ENCODE measurements at places on chromosomes 2 and 18.

- DNase-seq: no peak
Observed at GRCh38 chr2:111673526-111673925, 210.5 kb downstream of the ANAPC1 start.

DNA sequence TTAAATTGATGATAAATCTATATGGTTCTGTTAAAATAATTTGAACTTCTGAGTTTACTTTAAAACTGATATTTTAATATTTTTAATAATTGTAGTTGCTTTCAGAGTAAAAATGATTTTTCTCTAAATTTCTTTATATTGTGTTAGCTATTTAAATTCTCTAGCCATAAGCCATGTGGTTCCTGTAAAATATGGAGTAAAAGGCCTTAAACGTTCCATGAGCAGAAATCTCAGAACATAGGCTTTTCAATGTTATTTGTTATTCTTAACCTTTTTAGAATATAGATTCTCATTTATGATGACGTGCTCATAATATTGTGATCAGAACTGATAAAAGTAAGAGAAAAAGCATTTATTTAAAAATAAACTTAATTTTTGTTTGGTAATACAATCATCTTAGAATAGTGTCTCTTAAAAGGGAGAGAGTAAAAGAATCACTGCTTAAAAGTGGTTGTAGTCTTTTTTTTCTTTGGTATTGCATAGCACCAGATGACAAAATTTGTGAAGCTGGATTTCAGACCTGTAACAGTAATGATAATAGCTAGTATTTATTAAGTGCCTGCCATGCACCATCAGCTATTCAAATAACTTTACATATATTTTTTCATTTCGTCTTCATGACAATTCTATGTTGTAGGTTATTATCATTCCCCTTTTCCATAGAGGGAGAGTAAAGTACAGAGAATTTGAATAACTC is 2.7 kb downstream of the BMPR2 start:
- no peak for DNase-seq

DNA sequence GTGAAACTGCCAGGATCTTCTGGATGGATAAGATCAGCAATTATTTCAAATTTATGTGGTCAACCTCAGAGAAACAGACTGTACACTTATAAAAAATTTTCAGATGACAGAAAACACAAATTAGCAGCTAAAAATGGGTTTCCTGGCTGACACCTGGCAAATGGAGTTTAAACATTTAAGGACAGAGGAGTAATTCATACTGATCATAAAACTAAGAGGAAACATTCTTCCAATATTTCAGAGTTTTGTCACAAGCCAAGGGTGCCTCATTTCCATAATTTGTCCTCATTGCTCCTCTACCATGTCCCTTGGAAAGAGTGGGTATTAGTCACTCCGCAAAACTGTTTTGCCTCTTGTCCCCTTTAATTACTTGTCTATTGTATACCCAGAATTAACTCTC is 70.2 kb downstream of the TMEFF2 start:
- no peak for DNase-seq

- DNase-seq: no peak
Observed at GRCh38 chr2:228738671-228739380, 532.3 kb downstream of the PID1 start.

- no peak for DNase-seq
Observed at GRCh38 chr2:98293931-98294687, 52.1 kb upstream of the CNGA3 start.

DNA sequence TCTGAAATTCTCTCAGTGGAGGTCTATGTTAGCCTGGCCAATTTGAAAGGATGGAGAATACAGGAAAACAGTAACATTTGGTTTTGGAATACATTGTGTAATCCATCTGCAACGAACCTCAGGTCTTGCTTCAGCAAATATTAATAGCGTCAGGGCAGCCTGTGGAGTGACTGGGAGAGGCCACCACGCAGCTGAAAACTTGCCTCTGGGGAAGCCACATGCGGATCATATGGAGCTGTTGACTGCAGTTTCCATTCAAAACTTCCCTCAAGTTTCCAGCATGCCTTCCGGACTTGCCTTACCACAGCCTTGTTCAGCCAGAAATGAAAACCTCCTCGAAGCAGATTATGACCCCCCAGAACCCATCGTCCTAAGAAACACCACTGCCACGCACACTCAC is 25.7 kb downstream of the BCL11A start:
- no peak for DNase-seq

DNA sequence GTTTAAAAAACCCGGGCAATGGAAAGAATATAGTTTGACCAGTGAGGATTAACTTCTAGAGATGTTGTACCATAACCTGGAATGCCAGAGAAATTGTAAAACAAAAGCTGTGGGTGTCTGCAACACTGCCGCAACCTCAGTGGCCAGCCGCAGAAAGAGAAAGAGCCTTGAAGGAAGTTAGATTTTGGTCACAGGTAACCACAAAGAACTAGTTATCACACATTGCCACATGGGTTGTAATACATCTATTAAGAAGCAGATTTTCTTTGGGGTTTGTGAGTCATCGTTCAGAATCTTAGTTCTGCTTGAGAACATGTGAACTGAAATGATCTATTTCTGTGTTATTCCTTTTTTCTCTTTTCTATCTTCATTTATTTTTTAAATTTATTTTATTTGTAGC is 222.9 kb upstream of the AGAP1 start:
- peak; percentile 92 for DNase-seq

DNA sequence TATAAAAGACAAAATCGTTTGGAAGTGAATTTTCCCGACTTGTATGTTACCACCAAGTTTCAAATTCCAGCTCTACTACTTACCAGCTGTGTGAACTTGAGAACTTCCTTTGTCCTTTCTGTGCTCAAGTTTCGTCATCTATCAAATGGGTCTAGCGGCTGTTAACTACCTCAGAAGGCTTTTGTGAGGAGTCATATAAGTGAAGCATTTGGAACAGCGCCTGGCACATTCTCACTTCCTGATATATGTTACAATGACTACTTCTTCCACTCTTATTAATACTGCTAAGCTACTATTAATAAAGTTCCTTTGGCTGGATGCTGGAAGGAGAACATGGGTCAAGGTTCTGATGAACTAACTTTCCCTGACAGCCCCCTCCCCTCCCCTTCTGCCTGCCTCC is 104.5 kb downstream of the MEIS1 start:
- no peak for DNase-seq

GRCh38 chr18:77140030-77140429 is 7.4 kb upstream of the MBP start:
- DNase-seq: no peak

DNA sequence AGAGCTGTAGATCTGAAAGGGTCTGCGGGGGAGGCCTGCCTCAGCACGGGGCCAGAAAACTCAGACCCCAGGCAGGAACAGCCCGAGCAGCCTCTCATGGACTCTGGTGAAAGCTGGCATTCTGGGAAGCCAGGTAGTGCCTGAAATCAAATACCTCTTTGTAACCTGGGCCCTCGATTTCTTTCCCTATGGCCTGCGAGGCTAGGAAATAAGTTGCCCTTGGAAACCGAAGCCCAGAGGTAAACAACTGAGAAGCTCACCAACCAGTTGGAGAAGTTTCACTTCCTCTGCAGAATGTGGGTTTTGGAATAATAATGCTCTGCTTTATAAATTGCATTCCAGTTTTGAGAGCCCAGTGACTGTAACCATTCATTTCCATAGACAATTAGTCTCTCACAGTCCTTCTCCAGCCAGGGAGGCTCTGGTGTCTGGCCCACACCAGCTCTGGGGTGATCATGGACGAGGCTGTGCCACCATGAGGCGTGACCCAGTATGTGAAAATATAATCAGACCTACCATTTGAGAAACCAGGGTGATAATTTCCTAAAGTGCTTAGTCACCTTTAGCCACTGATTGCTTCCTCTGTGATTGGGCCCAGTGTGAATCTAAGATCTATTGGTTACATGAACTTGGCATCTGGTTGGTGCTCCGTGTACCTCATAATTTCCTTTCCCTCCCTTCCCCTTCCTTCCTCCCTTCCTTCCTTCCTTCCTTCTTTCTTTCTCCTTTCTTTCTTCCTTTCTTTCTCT is 133.1 kb upstream of the PELI1 start:
- DNase-seq: no peak

All from hematopoietic multipotent progenitor cell (in vitro differentiated cells).